ENCODE measurements at places on chromosomes 2 and 18.

DNA sequence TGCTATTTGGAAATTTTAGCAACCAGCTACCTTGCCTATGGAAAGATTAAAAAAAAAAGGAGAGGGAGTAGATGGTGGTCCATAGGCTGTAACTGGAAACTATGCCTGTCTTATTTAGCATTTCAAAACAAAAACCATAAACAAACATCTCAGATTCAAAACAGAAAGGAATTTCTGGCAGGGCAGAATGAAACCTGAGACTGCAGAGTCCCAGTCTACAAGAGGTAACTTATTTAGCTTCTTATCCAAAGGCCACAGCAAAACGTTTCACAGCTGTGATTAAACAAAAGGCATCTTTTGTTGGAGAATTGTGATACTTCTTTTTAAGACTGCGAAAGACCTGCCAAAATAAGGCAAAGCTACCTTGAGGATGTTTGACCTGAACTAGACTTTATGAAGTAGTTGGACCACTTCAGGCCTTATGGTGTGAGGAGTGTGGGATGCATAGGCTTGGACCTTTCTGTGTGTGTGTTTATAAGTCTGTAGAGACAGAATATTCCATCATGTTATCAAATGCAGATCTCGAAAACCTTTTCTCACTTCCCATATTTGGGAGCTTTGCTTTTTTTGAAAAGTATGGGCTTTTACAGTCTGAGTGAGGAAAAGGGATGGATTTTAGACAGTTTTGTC, 11.0 kb downstream of the CRIM1 start:
- peak; percentile 73 for DNase-seq

DNA sequence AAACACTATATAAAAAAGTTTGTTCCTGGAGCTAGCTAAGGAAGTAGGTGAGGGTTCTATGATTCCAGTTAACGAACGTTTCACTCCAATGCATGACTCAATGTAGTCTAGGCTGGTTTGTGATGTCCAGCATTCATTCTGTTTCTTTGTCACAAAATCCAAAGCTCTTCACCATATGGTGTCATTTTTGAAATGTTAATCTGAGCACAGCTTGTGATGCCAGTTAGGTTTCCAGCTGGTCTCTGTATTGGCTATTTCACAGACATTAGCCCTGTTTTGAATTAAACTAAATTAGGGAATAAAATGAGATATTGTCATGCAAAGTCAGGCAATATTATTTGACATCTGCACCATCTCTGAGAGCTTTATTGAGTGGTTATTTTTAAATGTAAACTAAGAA, 159.4 kb downstream of the RBM43 start:
- no peak for DNase-seq

- no peak for DNase-seq
Observed at GRCh38 chr2:66673286-66673685, 238.4 kb downstream of the MEIS1 start.

- peak; percentile 50 for DNase-seq
Observed at GRCh38 chr18:67705748-67706147, 189.2 kb upstream of the DSEL start.

GRCh38 chr2:197071790-197072436, 145.4 kb upstream of the PGAP1 start:
- DNase-seq, result no peak

DNA sequence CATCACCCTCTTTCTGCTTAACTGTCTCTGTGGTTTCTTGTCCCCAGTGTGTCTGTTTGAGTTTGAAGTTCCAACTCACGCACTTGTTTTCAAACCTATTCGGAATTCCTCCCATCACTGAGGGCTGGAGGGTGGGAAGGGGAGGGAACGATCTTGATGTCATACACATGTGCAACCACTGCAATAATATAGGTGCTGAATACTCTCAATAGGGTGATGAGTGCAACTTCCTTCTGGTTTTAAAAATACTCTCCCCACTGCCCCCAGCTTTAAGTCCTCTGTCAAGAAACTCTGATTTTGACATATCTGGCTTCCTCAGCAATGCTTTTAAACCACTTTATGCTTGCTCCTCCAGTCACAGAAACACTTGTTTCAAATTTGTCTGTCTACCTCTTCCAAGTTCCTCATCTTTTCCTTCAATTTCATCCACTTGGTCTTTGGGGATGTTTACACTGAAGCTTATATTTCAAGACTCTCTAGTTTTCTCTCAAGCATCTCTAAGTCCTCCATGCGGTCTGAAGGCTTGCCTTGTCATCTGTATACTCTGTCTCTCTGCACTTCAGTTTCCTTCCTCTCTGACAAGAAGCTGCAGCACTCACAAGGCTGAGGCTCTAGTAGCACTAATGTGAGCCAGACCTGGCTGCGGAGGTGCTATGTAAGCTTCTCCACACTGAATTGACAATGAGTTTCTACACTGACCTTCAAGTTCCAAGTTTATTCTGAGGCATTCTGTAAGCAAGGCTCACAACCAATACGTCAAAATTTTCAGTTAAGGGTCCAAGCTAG, 422.3 kb downstream of the ZEB2 start:
- peak; percentile 41 for DNase-seq

DNA sequence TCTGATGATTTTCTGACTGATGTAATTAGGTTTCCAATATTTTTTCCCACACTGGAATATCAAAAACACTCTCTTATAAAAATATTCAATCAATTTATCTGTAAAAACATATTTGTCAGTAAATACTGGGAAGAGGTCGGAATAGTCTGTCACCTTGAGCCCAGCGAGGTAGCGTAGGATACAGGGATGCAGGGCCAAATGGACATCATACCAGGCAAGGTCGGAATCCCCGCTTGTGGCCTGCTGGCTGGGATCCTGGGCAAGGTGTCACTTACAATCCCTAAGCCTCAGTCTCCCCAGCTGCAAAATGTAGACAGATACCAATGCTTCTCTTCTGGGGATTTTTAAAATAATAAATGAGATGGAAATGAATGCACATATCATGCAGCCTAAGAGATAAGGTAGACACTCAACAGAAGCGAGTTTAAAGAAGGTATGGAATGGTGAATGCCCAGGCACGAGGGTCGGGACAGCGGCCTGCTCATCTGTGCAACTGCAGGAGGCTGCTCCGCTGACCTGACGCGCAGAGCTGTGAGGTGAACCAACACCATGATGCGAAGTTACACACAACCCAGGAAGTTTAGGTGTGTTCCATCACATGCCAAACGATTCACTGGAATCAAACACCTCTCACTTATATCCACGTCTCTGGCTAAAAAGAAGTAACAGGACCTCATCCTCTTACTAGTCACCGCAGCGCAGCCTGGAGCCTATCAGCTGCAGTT, 98.2 kb downstream of the EIPR1 start:
- DNase-seq, result no peak

DNA sequence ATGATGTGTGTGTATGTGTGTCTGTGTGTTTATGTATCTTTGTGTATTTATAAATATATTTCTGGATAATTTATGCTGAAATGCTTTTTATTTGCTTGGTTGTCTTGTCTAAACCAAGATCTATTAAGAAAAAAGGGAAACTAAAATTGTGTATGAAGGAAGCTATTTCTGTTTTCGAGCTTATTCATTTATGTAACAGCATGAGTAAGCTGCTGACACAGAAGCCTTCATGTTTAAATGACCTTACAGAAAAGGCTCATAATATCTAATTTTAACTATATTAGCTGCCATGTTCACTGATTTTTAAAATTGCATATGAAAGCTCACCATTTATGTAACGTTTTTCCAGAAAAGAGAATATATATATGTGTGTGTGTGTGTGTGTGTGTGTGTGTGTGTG, 392.8 kb downstream of the PTH2R start:
- DNase-seq, result no peak

DNA sequence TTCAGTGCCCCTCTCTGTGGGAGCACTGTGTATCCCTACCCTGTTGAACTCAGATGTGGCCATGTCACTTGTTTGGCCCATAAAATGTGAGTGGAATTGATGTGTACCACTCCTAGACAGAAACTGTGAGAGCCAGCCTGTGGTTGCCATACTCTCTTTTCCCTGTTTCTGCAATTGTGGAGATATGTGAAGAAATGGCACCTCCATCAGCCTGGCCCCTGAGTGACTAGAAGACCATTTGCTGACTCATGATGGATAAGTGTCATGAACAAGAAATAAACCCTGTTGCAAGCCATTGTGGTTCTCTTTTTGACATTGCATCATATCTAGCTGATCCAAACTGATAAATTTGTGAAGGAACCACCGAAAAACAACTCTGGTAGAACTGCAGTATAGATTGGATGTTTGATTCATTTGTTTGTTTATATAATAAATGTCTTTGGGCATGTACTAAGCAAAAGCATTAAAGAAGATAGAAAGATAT, 214.5 kb upstream of the FBXO11 start:
- DNase-seq, result peak; percentile 23

DNA sequence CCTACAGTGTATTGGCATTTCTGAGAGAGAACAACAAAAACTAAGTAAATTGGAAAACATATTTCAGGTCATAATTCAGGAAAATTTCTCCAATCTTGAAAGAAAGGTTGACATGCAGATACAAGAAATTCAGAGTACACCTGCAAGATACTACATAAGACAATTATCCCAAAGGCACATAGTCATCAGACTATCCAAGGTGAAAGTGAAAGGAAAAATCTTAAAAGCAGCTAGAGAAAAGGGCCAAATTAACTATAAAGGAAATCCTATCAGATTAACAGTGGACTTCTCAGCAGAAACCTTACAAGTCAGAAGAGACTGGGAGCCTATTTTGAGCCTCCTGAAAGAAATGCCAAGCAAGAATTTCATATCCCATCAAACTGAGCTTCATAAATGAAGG, 449.0 kb upstream of the MMADHC start:
- peak; percentile 18 for DNase-seq

GRCh38 chr2:133266926-133267590, 301.2 kb downstream of the NCKAP5 start:
- DNase-seq, result no peak

- DNase-seq, result no peak
Observed at GRCh38 chr18:25826823-25827222, 263.6 kb downstream of the SS18 start.

DNA sequence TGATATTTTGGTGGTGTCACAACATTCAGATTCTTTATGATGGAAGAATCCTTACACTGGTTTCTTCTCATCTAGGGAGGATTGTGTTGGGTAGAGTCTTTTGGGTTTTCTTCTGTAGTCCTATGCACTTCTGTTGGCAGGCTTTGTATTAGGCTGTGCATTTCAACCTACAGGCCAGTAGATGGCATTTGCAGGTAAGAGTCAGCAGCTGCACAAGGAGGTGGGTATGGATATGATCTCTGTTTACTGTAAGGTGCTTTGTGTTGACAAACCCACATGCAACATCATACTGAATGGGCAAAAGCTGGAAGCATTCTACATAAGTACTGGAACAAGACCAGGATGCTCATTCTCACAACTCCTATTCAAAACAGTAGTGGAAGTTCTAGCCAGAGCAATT, 656.8 kb downstream of the METTL4 start:
- peak; percentile 33 for DNase-seq

GRCh38 chr2:122029945-122030344, 274.5 kb downstream of the TSN start:
- no peak for DNase-seq

GRCh38 chr2:45011121-45011520, 1.9 kb upstream of the SIX2 start:
- DNase-seq, result no peak

DNA sequence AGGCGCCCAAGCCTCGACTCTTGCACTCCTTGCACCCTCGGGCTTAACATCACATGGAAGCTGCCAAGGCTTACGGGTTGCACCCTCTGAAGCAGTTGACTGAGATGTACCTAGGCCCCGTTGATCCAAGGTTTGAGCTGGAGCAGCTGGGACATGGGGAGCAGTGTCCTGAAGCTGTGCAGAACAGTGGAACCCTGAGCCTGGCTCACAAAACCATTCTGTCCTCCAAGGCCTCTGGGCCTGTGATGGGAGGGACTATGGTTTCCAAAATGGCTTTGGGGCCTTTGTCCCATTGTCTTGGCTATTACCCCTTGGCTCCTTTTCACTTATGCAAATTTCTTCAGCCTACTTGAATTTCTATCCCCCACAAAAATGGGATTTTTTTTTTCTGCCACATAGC, 454.0 kb downstream of the PIK3C3 start:
- no peak for DNase-seq

DNA sequence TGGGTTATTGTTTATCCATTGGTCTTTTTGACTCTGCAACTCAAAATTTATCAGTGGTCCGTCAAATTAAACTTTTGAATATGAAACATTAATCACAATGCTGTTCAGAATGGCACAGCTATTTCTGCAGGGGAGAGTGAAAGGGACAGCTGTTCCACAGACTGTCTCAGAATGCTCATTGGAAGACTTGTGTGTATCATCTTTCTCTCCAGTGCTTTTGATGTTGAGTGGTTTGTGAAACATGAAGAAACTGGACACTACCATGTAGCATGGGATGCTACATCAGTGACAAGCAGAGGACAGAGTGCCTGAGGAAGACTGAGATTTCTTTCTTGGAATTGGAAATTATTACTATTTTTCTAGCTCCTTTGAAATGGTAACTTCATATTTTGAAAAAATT, 115.7 kb downstream of the PLCL1 start:
- no peak for DNase-seq

DNA sequence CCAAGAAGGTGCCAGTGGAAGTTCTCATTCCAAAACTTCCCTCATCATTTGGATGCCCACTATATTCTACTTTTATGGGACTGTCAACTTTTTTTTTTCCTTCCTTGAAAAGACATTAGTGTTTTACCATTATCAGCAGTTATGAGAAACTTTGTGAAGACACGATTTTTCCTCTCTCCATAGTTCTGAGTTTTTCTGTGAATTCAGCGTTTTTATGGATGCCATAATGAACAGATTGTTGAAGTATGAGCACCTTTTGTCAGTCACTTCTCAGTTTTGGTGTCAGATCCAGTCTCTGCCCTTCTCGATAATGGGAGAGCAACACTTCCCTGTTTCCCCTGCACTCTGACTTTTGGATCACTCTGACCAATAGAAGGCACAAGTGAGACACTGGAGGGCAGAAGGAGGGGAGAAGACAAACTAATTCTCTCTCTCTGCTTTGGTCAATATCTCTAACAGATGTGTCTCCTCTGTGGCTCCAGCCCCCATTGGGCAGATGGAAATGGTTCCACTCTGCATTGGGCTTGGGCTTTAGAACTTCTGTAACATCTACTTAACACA, 53.5 kb upstream of the FN1 start:
- DNase-seq, result no peak

- DNase-seq, result peak; percentile 82
Observed at GRCh38 chr2:11344342-11344955, at the start of gene ROCK2. TSS of gene ROCK2 (minus strand) at chr2:11344636. CDS start at chr2:11344136, 500 bp downstream.

- no peak for DNase-seq
Observed at GRCh38 chr2:85706063-85706462, 11.9 kb downstream of the GNLY start.

Measured in choroid plexus epithelial cell (primary cell).